ENCODE measurements at places on chromosomes 1 and 21.

- no peak for DNase-seq
These were observed 172.5 kb downstream of the CTH start for GRCh38 chr1:70583522-70583921.

GRCh38 chr1:167054531-167054930, 35.6 kb downstream of the GPA33 start:
- no peak for DNase-seq

GRCh38 chr1:160746836-160747500, 7.9 kb downstream of the SLAMF7 start:
- DNase-seq: no peak

DNA sequence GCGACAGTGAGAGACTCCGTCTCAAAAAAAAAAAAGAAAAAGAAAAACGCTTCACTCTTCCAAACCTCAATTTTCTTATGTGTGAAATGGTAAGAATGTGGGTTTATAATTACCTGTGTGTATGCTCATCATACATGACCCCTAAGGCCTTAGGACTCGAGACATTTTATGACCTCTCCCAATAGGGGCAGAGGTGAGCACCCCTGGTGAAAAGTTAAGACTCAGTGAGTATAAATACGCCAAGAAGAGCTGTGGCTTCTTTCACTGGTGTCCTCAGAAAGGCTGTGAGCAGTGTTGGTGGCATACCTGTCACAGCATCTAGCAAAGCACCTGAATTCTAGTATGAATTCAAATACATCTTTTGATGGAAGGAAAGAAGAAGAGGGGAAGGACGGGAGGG, 7.8 kb upstream of the FCMR start:
- DNase-seq: no peak

DNA sequence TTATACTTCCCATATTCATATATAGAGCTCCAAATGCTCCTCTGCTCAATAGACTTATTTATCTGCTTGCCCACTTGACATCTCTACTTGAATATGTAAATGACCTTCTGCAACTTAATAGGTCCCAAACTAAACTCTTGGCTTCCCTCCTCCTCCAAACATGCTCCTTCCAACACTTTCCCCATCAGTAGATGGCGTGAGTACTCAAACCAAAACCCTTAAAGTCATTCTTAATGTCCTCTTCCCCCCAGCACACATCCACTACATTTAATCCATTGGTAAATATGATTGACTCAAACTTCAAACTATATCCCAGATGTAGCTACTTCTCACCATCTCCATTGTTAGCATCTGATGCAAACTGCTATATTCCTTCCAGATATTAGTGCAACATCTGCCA, 48.5 kb upstream of the PBX1 start:
- DNase-seq: peak; percentile 25

DNA sequence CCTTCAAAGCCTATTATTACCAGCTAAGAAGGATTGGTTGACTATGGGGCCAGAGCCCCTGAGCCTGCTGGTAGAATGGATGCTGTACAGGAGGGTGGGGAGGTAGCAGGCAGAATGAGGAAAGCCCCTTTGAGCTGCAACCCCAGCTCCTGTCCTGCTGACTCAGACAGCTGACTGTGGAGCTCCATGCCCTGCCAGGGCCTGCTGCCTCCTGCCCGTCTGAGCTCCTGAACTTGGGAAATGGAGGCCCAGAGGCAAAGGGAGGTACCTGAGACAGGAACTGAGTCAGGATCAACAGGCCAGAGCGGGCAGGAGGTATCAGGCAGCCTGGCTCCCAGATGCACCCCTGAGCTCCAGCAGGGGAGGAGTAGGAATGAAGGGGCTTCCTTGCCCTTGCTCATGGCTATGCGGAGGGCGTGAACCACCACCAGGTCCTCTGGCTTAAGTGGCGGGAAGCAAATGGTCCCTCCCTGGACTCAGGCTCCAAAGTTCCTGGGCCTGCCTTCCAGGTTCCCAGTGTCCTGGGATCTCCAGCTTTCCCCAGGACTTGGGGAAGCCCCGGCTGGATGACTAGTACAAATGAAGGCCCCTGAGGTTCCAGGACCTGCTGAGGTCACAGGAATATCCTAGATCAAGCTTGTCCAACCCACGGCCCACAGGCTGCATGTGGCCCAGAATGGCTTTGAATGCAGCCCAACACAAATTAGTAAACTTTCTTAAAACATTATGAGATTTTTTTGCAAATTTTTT, 3.9 kb upstream of the SFN start:
- no peak for DNase-seq

DNA sequence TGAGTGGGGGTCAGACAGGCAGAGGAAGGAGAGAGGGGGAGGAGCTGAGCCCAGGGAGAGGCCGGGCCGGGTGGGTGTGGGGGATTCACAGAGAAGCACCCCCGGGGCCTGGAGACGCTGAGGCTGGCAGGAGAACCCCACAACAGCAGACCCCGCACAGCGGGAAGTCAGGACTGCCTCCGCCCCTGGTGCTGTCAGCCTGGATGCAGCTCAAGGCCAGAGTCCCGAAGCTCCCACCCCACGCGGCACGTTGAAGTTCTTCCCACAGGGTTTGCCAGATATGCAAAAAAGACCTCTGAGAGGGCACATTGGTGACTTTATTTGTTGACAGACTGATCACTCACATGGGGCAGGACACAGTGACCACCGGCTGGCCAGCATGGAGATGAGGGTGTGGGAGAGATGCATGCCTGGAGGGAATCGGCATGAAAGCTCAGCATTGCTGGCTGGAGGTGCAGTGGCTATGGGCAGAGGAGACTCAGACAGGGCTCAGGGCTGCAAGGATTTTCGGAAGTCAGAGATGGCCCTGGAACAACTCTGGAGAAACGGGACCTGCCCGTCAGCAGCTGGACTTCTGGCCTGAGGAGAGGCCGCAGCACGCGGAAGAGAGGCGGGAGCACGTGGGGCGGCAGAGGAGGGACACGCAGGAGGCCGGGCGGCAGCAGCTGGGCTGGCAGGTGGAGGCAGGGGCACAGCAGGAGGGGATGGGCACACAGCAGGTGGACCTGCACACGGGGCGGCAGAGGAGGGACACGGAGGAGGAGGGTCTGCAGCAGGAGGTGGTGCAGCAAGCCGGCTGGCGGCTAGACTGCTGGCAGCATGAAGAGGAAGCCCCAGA, 885 bp downstream of the KRTAP10-3 start:
- DNase-seq: no peak

DNA sequence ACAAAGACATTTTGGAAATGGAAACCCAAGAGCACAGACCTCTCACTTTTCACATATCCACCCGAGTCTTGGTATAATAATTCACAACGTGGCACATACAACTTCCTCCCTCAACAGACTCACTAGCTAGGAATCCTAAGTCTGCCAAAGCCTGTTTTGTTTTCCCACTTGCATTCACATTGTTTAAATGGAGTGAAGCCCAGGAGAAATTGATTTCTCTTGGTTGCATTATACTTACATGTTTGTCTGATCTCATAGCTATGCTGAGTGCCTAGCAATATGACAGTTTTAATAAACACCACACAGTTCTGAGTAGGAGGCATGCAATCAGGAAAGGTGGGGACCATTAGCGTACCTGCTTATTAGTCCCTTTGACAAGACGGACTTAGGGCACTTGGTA, 348.6 kb upstream of the ADGRL4 start:
- DNase-seq: peak; percentile 76

- no peak for DNase-seq
These were observed 1.0 kb downstream of the C1orf115 start for GRCh38 chr1:220691053-220691684.

DNA sequence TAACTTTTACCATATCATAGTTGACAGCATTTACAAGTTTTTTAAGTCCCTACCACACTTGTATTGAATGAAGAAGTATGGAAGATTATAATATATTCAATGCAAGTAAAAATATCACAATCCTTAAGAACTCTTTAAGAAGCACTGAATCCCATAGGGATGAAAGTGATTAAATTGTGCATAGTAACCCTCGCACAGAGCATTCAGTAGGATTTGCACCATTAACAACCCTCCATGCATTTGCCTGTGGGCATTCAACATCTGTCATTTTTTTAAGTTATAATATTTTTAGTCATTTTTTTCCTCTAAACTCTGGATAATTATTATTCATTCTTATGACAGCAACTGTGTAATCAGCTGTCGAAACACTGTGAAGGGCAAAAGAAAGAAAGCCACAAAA, 10.1 kb downstream of the SELE start:
- DNase-seq: no peak

- no peak for DNase-seq
These were observed 54.4 kb downstream of the DOP1B start for GRCh38 chr21:36210779-36211659.

- peak; percentile 14 for DNase-seq
These were observed 56.0 kb downstream of the ZMYM4 start for GRCh38 chr1:35324486-35324885.

DNA sequence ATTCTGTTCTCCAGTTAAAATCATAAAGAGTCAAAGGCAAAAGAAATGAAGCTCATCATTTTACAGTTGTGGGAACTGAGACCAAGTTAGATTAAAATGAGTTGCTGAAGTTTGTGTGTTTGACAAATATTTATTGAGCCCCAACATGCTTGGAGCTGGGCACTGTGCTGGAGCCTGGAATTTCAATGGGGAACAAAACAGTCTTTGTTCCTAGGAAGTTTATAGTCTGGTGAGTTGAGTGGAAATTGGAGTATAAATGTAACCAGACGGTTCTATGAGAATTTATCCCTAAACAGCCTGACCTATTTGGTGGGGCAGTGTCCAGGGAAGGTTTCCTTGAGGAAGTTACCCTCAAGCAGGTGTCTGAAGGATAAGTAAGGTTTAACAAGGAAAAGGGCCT, 294.4 kb downstream of the PRDM2 start:
- DNase-seq: no peak
